ENCODE measurements at places on chromosomes 11 and 22.

GRCh38 chr22:42069801-42070516 is 653 bp downstream of the NAGA start:
- H3K27ac ChIP-seq: peak overlapping the region; percentile 84
- peaks cover 30% of the 10 kb centered on the region for H3K36me3 ChIP-seq
- peak overlapping the region; percentile 54 for H3K4me3 ChIP-seq
- peak; percentile 19 for DNase-seq
- no peaks in the 10 kb centered on the region for H3K27me3 ChIP-seq
- peaks cover 42% of the 10 kb centered on the region for H3K4me1 ChIP-seq

DNA sequence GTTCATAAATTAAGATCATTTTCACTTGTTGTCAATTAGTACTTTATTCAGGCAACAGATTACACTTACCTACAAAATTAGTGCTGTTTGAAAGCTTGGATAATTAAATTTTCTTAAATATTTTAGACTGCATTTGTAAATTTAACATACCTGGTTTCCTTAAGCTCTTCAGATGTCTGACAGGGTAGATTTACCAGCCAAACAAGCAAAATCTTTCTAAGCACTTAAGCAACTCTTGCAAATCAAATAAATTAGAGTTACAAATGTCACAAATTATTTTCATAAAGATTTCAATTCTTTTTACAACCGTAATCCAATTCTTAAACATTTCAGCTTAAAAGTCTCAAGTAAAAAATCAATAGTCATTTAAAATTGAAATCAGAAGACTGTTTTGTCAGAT is 129.8 kb downstream of the DBX1 start:
- H3K4me3 ChIP-seq: no peak overlapping the region
- H3K36me3 ChIP-seq: no peaks in the 10 kb centered on the region
- H3K4me1 ChIP-seq: no peaks in the 10 kb centered on the region

- no peaks in the 10 kb centered on the region for H3K27me3 ChIP-seq
- no peak overlapping the region for H3K4me3 ChIP-seq
- DNase-seq: no peak
- H3K36me3 ChIP-seq: no peaks in the 10 kb centered on the region
These were observed 21.8 kb upstream of the TMEM86A start for GRCh38 chr11:18676803-18677202.

- DNase-seq: no peak
- no peak overlapping the region for H3K27ac ChIP-seq
- no peak overlapping the region for H3K4me3 ChIP-seq
- no peaks in the 10 kb centered on the region for H3K36me3 ChIP-seq
- H3K4me1 ChIP-seq: no peaks in the 10 kb centered on the region
These were observed 963.6 kb downstream of the BRD1 start for GRCh38 chr22:48863965-48864528.

DNA sequence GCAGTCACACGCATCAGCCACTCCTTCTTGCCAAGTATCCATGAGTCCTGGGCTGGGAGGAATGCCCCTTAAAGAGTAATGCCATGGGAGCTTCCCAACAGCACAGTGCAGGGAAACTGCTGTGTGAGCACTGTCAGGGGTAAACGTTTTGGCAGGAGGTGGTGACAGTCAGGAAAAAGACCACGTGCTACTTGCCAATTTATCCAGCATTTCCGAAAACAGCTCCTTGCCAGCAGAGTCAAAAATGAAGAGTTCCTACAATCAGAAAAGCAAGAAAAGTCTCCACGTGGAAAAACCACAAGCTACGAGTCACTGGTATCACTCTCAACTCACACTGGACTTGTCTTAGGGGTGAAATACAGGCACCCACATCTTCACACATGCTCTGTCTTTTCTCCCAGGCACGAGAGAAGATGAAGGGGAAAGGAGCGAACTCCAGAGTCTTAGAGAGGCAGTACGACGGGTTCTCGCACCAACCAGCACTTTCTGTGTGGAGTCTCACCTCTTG is 9.9 kb downstream of the IFT27 start:
- no peak overlapping the region for H3K4me3 ChIP-seq
- H3K27me3 ChIP-seq: peaks cover 87% of the 10 kb centered on the region
- H3K4me1 ChIP-seq: no peaks in the 10 kb centered on the region
- no peak for DNase-seq
- no peaks in the 10 kb centered on the region for H3K36me3 ChIP-seq

DNA sequence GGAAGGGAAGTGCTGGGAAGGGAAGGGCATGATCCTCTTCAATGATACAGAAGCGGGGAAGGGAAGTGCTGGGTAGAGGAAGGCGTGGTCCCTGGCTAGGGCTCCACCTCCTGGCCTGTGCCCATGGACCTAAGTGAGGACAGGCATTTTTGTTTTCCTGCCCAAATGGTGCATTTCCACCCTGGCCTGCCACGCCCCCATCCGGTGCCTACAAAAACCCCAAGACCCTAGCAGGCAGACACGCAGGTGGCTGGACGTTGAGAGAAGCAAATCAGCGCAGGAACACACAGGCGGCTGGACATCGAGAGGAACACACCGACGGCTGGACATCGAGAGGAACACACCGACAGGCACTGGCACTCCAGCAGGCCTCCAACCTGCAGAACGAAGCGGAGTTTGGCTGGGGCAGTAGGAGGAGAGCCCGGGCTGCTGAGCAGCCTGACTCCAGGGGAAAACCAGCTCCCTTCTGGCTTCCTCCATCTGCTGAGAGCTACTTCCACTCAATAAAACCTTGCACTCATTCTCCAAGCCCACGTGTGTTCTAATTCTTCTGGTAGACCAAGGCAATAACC is 628.3 kb downstream of the BUD13 start:
- no peaks in the 10 kb centered on the region for H3K36me3 ChIP-seq
- H3K4me1 ChIP-seq: no peaks in the 10 kb centered on the region
- DNase-seq: no peak
- peaks cover 10% of the 10 kb centered on the region for H3K27me3 ChIP-seq

DNA sequence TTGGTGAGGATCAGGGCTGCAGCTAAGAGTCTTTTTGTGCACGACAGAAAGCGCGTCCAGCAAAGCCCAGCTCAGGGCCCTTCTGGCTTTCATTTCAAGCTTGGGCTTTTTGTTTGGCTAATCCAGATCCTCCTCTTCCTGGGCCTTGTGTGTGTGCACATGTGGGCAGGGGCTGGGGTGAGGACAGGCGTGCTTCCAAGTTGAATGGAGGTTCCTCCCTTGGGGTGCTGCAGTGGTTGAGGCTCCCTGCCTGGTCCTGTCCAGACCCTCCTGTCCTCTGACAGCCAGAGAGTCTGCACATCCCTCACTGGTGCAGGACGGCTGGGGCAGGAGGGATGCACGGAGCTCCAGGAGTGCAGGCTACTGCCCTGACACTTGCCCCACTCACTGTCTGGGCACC is 62.0 kb upstream of the NECTIN1 start:
- H3K4me1 ChIP-seq: no peaks in the 10 kb centered on the region
- no peak overlapping the region for H3K27ac ChIP-seq
- H3K36me3 ChIP-seq: no peaks in the 10 kb centered on the region

DNA sequence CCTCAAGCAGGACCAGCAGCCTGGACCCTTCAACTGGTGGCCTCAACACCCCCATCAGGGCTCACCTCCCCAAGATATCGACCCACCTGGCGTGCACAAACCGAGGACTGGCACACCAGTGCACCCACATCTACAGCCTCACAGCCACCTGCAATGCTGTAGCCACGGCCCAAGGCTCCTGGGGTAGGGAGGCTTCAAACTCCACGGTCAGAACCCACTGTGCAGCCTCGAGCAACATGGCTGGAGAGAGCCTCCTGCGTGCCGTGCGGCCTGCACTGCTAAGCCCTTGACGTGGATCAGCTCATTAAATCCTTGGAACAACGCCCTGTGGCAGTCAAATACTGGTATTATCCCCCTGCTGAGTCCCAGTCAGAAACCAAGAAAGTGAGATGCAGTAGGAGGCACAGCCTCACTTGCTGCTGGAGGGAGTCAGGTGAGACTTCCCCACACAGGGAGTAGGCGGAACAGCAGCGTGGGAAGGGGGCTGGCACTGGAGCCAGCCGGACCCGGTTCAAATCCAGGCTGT is 4.6 kb downstream of the CARD10 start:
- peaks cover 11% of the 10 kb centered on the region for H3K36me3 ChIP-seq
- no peaks in the 10 kb centered on the region for H3K27me3 ChIP-seq
- H3K27ac ChIP-seq: no peak overlapping the region

DNA sequence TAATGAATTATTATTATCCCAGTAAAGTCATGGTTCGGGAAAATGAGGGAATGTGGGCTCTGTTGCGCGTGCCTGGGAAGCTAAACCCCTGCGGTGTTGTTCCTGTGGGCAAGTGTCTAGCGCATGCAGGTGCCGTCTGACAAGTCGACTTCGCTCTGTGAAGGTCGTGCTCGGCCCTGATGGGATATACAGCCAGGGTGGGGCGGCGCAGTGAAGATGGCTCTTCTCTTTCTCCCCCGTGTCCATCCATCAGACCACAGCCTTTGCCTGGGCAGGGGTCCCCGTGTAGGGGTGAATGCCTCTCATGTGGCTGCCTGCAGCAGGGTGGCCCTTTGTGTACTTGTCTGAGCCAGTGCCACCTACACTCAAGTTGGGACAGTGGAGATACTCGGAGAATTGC is 12.8 kb upstream of the TRMU start:
- peaks cover 54% of the 10 kb centered on the region for H3K36me3 ChIP-seq
- no peak overlapping the region for H3K27ac ChIP-seq
- H3K4me1 ChIP-seq: no peaks in the 10 kb centered on the region
- no peak for DNase-seq
- H3K27me3 ChIP-seq: no peaks in the 10 kb centered on the region
- H3K4me3 ChIP-seq: no peak overlapping the region

- peaks cover 24% of the 10 kb centered on the region for H3K27me3 ChIP-seq
These were observed 1.1 kb upstream of the CD6 start for GRCh38 chr11:60970369-60970774.

DNA sequence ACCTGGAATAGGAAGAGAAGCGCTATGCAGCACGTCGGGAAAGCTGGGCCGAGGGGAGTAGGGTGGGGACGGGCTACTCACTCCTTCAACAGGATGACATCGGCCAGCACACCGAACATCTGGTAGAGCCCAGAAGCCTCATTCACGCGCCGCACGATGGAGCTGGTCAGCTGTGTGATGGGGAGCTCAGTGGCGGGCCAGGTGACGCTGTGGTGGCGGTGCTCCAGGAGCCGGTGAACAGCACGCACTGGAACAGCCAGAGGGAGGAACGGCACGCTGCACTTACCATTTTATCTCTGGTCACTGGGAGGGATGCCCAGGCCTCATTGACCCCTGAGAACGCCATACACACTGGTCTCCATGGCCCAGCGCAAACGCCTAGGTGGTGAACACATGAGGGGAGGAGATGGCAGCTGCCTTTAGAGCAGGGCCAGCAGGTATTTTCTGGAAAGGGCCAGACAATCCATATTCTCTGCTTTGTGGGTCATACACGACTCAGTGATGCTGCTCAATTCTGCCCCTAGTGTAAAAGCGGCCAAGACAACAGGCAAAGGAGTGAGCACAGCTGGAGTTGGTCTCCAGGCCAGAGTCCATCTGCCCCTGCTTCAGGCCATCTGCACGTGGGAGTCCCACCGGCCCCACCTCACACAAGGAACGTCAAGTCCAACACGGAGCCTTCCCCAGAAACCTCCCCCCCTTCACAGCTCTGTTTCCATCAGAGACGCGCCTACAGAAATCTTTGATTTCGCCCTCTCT is 8.8 kb downstream of the FOXRED2 start:
- no peaks in the 10 kb centered on the region for H3K4me1 ChIP-seq
- H3K4me3 ChIP-seq: no peak overlapping the region
- no peak overlapping the region for H3K27ac ChIP-seq
- H3K36me3 ChIP-seq: peaks cover 51% of the 10 kb centered on the region
- no peak for DNase-seq

- no peaks in the 10 kb centered on the region for H3K4me1 ChIP-seq
- H3K36me3 ChIP-seq: no peaks in the 10 kb centered on the region
- H3K27ac ChIP-seq: no peak overlapping the region
- H3K4me3 ChIP-seq: no peak overlapping the region
- no peaks in the 10 kb centered on the region for H3K27me3 ChIP-seq
These were observed 41.1 kb downstream of the SEZ6L start for GRCh38 chr22:26210334-26210733.

DNA sequence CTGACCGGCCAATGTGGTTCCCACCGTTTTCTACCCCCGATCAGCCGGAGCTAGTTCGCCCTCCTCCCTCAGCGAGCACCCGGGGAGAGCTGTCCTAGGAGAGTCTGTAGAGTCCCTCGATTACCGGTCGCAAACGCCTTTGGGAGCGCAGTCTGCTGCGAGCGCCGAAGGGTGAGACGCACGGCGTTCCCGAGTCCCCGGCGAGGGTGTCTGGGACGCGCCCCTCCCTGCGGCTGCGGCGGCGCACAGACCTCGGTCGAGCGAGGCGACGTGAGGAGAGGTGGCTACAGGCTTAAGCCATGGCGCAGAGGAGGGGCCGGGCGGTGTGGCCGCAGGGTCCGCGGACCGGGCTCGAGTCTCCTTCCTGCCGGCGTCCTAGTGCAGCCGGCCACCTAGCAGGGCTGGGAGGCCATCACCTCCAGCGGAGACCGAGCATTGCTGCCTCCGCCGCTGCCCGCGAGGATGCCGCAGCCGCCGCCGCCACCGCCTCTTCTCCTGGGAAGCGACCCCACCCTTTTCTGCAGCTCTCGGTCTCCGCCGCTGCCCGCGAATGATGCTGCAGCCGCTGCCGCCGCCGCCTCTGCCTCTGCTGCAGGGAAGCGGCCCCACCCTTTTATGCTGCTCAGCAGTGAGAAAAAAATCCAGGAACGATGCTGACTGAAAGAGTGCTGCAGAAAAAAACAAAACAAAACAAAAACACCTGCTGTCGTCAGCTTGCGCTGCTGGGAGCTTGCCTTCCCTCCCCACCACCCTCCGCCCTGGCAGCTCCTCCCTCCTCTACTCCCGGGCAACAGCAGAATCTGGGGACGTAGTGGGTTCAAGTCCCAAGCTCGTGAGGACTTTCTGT is at the start of gene MAP6:
TSS of gene MAP6 (minus strand) at position 588 of the 847 bp plus-strand sequence. CDS start 669 bp downstream, outside the sequence.
- no peak within 1 kb of the TSS for H3K27ac ChIP-seq
- peaks cover 20% of the 10 kb centered on the region for H3K4me1 ChIP-seq
- H3K4me3 ChIP-seq: no peak within 1 kb of the TSS
- peaks cover 22% of the 10 kb centered on the region for H3K27me3 ChIP-seq
- no peaks in the 10 kb centered on the region for H3K36me3 ChIP-seq
- peak; percentile 22 for DNase-seq

- H3K4me3 ChIP-seq: no peak overlapping the region
- no peaks in the 10 kb centered on the region for H3K27me3 ChIP-seq
- H3K27ac ChIP-seq: no peak overlapping the region
- no peak for DNase-seq
- H3K4me1 ChIP-seq: no peaks in the 10 kb centered on the region
- no peaks in the 10 kb centered on the region for H3K36me3 ChIP-seq
These were observed 31.6 kb upstream of the CARS1 start for GRCh38 chr11:3088806-3089205.

DNA sequence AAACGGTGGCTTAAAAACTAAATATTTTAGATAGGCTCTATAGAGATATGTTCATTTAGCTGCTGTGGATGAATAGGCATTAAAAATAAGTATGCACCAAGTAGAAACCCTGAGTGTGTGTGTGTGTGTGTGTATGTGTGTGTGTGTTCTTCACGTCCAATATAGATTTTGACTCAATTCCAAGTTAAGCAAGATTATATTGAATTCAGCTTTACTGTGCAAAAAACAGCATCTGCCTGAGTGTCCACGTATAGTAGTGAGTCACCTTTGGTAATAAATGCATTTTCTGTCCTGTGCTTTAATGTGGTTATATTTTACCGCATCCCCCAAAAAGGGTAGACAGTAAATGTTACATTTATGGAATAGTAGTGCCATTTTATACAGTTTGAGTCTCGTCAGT is 71.2 kb downstream of the PDHX start:
- H3K4me1 ChIP-seq: no peaks in the 10 kb centered on the region
- H3K27me3 ChIP-seq: no peaks in the 10 kb centered on the region
- no peak overlapping the region for H3K27ac ChIP-seq
- H3K4me3 ChIP-seq: no peak overlapping the region

All from K562 (cell line).